ENCODE measurements at places on chromosomes 2 and 18. TPM values are rescaled to one million over a fixed set of nuclear protein-coding genes. Genes with fewer than 3 reads are reported as not detected.
A peak's percentile ranks its signal among the peaks of the same experiment; 100 is the strongest.

The PLA2R1 gene
- 11.3 TPM for total RNA-seq

The M1AP gene
- total RNA-seq: 0.70 TPM

The SLC5A7 gene
- total RNA-seq: not detected

GRCh38 chr18:57276829-57277228 is 75.5 kb upstream of the ST8SIA3 start:
- peaks cover 8% of the 10 kb centered on the region for H3K27me3 ChIP-seq
- H3K27ac ChIP-seq: no peak overlapping the region
- H3K4me1 ChIP-seq: no peaks in the 10 kb centered on the region
- DNase-seq: no peak
- H3K36me3 ChIP-seq: no peaks in the 10 kb centered on the region

GRCh38 chr2:14978845-14979244 is 346.3 kb downstream of the LRATD1 start:
- no peak overlapping the region for H3K27ac ChIP-seq
- H3K36me3 ChIP-seq: no peaks in the 10 kb centered on the region
- DNase-seq: no peak
- H3K27me3 ChIP-seq: no peaks in the 10 kb centered on the region
- H3K4me3 ChIP-seq: no peak overlapping the region

GRCh38 chr2:127169066-127169660 is 50.9 kb downstream of the CYP27C1 start:
- no peaks in the 10 kb centered on the region for H3K4me1 ChIP-seq
- no peaks in the 10 kb centered on the region for H3K36me3 ChIP-seq
- H3K27me3 ChIP-seq: no peaks in the 10 kb centered on the region
- DNase-seq: peak; percentile 24
- no peak overlapping the region for H3K27ac ChIP-seq

DNA sequence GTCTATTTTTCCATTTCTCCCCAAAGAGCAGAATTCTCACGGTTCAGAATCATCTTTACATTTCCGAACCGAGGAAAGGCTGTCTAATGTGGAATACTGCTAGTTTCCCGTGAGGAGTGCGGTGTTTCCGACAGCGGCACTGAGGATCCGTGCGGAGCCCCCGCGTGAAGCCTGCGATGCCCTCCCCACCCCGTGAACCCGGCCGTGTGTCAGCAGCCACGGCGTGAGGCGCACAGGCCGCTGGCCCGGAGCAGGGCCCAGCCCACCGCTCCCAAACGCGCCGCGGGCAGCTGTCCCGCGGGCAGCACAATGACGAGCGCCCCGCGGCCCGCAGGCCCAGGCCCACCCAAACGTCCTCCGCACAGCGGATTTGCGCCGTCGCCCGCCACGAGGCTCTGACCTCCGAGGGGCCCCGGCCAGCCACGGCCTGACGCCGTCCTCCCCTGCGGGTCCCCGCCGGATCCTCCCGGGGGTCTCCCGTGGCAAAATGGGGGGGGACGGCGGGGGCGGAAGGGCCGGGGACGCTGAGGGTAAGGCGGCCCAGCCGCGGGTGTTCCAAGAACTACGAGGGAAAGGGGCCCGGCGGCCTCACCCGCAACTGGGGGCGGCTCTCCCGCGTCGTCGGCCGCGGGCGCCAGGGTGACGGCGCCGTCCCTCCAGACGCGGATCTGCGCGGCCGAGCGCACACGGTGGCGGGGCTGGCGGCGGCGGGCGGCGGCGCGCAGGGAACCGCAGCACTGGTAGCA is 796 bp downstream of the SPIRE1 start:
- DNase-seq: peak; percentile 77
- peak overlapping the region; percentile 75 for H3K4me3 ChIP-seq
- H3K4me1 ChIP-seq: peaks cover 8% of the 10 kb centered on the region

- H3K27me3 ChIP-seq: no peaks in the 10 kb centered on the region
- H3K4me1 ChIP-seq: no peaks in the 10 kb centered on the region
- no peak overlapping the region for H3K27ac ChIP-seq
Measured at GRCh38 chr2:21001988-21002813, 41.7 kb downstream of the APOB start.
